Femur (tissue), 1 donor: ENCODE measurements at places on chromosomes 3 and 15.

- no peak for DNase-seq
These were observed 69.6 kb downstream of the CHDH start for GRCh38 chr3:53776494-53777101.

DNA sequence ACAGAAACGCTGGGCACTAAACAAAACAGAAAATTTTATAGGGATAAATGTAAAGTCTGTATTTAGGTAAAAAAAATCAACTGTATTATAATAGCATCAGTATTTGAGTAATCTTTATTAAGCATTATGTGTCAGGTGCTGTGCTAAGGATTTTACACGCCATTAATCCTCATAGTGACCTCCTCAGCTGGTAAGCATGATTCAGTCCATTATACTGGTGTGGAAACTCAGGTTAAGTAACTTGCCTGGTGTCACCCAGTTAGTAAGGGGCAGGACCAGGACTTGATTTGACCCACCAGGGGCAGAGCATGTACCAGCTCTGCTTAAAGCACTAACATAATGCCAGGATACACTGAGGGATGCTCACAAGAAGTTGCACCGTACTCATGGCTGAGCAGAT is 4.8 kb downstream of the MYO5C start:
- no peak for DNase-seq

- DNase-seq, result no peak
These were observed 92.7 kb upstream of the CFAP20DC start for GRCh38 chr3:59142556-59142955.

DNA sequence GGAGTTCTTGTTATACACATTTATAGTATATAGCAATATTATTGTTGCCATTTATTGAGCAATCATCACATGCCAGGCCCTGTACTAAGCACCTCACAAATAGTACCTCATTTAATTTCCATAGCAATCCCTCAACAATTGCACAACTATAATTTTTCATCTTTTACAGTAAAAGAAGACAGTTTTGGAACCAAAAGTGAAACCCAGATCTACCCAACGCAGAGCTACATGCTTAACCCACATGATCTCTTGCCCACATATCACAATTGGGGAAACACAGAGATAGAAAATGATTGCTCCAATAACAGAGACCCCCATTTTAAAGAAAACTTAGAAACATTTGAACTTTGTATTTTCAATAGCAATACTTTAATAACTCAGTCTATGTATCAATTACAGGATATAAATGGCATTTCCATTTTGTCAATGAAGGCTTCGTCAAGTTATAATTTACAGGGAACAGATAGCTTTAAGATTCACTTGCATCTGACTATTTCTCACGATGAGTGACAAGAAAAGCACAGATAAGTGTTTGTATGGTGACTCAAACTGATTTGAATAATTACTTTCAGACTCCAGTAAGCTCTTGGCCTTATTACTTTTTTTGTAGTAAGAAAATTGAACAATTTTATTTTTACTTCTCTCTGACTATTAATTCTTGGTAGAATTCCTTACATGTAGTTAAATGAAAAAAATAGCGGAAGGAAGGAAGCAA is 38.7 kb upstream of the CCDC50 start:
- no peak for DNase-seq

GRCh38 chr15:43378601-43379000 is 7.7 kb downstream of the TUBGCP4 start:
- no peak for DNase-seq

- DNase-seq, result no peak
These were observed 324.9 kb upstream of the COL8A1 start for GRCh38 chr3:99313485-99313884.

DNA sequence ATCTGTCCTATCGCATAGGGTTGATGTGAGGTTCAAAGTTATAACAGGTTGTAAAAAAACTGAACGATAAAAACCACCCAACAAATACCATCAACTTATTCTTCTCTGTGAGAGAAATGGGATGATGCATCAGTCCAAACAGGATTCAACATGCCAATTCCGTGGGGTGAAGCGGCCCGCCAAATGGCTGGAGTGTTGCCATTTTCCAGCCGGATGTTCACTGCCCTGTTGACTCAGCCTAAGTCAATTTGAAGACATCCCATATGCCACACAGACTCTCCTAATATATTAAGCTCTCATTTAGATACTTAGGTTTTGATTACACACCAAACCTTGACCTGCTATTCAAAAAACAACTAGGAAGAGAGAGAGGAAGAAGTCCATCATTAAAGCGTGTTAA is 311.1 kb downstream of the VPS13C start:
- DNase-seq, result no peak

GRCh38 chr15:101207867-101208288 is 44.0 kb downstream of the CHSY1 start:
- peak; percentile 48 for DNase-seq

GRCh38 chr3:39068556-39068955 is 16.7 kb downstream of the WDR48 start:
- no peak for DNase-seq

GRCh38 chr15:40398413-40398873 is 7.2 kb upstream of the IVD start:
- DNase-seq, result peak; percentile 48

DNA sequence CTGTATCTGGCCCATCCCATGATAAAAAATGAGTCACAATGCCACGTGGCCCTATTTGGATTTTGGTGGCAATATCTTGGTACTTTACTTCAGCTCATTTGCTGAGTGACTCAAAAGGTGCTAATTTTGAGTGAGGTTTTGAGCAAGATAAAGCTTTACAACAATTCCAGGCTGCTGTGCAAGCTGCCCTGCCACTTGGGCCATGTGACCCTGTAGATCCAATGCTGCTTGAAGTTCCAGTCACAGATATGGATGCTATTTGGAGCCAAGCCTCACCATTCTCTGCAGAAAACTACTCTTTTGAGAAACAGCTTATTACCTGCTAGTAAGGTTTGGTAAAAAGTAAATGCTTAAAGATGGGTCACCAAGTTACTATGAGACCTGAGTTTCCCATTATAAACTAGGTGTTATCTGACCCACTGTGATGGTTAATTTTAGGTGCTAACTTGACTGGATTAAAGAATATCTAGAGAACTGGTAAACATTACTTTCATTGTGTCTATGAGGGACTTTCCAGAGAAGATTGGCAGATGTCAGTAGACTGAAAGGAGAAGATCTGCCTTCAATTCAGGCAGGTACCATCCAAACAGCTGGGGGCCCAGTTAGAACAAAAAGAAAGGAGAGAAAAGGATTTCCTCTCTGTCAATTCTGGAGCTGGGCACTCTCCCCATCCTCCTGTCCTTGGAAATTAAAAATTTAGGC is 1083.9 kb downstream of the DIPK2A start:
- DNase-seq, result no peak

- no peak for DNase-seq
These were observed 6.5 kb downstream of the GCSAM start for GRCh38 chr3:112126511-112126911.

- DNase-seq, result no peak
These were observed 16.7 kb upstream of the PPP1R2 start for GRCh38 chr3:195559723-195560409.

GRCh38 chr3:41690766-41691563 is 270.9 kb downstream of the ULK4 start:
- DNase-seq, result no peak

- no peak for DNase-seq
These were observed 126.1 kb upstream of the ARHGEF3 start for GRCh38 chr3:56927855-56928254.

DNA sequence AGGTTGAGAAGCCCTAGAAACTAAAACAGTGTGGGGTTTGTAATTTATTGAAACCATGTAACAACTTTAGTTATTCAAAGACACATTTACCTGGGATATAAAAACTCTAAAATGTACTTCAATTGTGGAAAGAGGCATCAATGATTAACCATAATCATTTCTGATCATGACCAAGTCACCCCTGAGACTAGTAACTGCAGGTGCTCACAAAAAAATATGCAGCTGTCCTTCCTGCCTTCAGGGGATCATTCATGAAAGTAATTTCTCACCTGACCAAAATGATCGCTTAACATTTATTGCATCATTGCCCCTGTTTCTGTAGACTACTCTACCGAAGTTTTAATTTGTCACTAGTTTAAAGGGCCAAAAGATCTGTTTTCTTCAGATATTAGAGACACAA is 9.0 kb downstream of the ACP3 start:
- DNase-seq, result no peak

GRCh38 chr3:186099178-186099577 is 9.7 kb downstream of the ETV5 start:
- peak; percentile 63 for DNase-seq

DNA sequence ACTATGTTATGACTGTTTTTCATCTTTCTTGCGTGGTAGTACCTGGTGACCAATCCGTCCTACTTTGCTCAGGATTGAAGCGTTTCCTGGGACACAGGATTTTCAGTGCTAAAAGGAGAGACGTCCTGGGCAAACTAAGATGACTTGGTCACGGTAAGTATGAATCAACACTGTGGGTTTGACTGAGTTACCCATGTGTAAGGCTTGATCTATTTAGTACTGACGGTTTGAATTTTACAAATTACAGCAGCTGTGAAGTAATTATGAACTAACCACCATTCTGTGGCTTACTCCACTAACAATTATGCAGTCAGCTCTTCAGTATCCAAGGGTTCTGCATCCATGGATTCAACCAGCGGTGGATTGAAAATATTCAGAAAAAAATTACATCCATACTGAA is 172.9 kb upstream of the FEZF2 start:
- DNase-seq, result no peak

DNA sequence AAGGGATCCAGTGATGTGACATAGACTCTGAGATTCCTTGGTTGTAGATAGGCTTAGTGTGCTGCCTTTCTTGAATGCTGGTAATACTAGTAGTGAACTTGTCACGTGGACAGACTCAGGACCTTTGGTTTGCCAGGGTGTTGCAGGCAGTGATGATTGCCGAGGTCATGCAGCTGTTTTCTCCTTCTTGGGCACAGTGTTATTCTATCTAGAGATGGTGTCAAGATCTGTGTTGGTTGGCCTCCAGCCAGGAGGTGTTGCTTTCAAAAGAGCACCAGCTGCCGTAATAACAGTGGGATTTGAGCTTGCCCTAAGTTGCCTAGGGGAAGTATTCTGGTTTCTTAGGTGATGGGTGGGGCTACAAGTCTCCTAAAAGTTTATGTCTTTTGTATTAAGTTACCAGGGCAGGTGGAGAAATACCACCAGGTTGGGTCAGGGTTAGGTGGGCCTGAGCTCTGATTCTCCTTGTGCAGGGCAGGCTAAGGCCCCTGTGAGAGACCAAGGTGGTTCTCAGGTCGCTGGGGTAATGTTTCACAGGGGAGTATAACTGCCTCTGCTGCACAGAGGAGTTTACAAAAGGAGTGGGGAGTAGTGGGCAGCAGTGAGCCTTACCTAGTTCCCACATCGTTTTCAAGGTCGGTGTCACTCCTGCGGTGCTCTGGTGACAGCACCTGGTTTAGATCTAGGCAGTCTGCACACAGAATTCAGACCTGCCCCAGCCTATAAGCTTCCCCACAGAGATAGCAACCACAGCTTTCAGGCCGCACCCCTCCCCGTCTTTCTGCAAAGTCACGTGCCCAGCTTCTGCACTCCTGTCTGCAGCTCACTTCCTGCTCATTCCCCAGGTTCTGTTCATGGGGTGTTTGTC is 350.3 kb downstream of the DOCK3 start:
- DNase-seq, result no peak

- DNase-seq, result no peak
These were observed 128.6 kb downstream of the ABI3BP start for GRCh38 chr3:100864471-100865250.

- DNase-seq, result no peak
These were observed 31.0 kb upstream of the RBMS3 start for GRCh38 chr3:29249829-29250345.

GRCh38 chr3:122794779-122795673 is at the start of gene SLC49A4:
Gene SLC49A4, plus strand, starts transcription at chr3:122795069. Its CDS starts 124 bp downstream, at chr3:122795193.
- DNase-seq, result peak; percentile 87

GRCh38 chr3:23836536-23837230 is 30.9 kb downstream of the UBE2E1 start:
- no peak for DNase-seq

DNA sequence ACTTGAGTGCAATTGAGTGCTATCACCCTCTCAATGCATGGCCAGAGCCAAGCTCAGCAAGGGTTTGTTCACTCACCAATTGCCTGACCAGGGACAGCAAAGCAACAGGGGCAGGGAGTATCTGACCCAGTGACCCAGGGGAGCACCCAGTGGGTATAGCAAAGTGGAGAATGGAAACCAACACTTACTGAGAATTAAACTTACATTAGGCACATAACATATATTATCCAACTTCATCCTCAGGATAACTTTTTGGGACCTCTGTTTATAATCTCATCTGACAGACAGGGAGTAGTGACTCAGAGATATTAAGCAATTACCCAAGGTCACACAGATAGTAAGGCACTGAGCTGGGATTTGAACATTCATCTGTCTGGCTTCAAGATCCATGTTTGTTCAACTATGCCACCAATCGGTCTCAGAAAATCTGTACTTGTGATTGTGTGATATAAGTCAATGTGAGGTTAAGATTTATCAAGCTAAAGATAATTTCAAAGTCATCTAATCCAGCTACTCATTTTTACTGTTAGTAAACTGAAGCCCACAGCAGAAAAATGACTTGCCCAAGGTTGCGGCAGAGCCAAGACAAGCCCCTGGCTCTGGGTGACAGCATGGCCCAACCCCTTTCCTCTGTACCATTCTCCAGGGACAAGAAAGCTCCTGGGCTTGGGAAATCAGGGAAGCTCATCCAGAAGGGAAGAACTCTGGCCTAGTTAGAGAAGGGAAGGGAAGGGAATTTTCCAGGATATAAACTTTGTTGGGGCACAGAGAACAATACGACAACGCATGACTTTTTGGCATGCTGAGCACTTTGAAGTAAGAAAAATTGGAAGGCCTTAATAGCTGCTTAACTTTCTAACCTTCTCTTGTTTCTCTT is 138.0 kb upstream of the SMAD3 start:
- DNase-seq, result no peak

DNA sequence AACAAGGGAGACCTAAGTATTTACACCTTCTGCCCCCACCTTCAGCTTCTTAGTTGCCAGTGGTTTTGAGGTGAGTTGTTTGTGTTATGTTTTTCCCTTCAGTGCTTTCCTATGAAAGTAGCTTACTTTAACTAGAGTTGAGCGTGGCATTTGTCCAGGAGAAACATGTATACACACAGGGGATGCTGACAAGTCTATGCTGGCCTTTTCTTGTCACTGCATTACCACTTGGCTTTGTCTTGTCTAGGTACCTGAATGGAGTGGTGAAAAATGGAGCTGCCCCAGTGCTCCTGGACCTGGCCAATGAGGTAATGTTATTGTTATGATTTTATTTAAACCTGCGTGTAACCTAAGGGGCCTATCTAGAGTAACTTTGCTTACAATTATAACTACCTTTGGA is 74.4 kb downstream of the CDIN1 start:
- DNase-seq, result no peak
